Stimulated activated CD4-positive, alpha-beta T cell treated with anti-CD3 and anti-CD28 coated beads, Interleukin-1b, Interleukin-23, amount 100 ng/mL, for 4 hours (primary cell): ENCODE measurements at places on chromosomes 4 and X.

- DNase-seq = no peak
These were observed 230.0 kb downstream of the CCSER1 start for GRCh38 chr4:90357117-90357710.

DNA sequence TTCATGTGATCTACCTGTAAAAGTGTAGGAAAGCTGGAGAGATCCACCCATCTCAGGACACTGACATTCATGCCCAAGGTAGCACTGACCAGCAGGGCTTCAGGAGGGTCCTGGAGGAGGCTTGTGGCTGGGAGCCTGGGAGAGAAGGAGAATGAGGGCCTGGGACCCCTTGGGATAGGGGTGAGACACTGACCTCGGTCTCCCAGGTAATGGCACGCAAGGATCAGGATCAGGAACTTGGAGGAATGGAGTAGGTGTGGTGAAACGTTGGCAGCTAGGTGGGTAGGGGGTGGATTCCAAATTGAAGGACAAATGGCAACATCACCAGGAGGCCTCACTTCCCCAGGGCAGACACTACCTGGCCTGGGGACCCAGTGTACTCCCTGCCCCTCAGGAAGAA, 12.4 kb upstream of the RGS12 start:
- no peak for DNase-seq

GRCh38 chrX:40278340-40279090, 180.8 kb upstream of the BCOR start:
- no peak for DNase-seq

DNA sequence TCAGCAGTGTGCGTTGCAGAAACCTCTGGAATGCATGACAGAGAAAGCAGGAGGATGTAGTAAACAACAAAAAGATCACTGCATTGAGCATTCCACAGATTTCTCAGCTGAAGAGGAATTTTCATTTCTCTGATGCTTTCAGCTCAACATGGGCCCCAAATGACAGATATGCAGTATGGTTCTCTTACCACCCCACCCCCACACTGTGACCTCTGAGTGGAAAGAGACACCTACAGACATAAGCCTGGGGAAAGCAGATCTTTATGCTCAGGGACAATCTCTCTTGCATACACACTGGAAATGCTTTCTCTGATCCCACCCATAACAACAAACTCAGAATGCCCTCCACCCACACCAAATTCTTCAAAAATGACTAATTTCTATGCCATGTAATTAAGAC, 983.7 kb upstream of the LCORL start:
- no peak for DNase-seq

DNA sequence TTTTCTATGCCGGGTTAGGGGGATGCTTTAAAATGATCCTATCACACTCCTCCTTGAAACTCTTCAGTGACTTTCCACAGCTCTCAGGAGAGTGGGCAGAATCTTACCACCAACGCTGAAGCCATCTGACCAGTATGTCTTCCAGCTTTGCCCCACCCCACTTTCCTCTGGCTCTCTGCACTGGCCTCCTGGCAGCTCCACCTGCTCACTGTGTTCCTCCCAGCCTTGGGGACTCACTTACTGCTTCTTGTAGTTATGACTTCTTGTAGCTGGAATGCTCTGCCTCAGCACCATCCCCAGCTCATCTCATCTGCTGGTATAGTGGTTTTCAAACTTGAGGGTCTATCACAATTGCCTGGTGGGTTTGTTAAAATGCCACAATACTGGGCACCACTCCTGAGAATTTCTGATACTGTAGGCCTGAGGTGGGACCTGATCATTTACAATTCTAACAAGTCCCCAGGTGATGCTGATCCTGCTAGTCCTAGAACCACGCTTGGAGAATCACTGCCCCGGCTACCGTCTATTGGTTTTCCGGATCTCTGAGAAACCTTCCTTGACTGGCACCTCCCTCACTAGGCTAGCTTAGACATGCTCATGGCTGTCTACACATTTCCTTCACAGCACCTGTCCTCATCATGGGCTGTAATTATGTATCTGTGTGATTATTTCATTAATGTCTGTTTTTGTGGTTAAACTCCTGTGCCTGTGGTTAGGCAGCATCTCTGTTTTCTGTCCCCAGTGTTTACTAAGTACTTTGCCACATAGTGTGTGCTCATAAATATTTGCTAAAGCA, 152.2 kb downstream of the MGST2 start:
- DNase-seq = no peak

GRCh38 chr4:159446266-159446976, 343.5 kb downstream of the RAPGEF2 start:
- DNase-seq = no peak

- DNase-seq = no peak
These were observed 71.2 kb downstream of the SLC10A7 start for GRCh38 chr4:146450524-146450923.

DNA sequence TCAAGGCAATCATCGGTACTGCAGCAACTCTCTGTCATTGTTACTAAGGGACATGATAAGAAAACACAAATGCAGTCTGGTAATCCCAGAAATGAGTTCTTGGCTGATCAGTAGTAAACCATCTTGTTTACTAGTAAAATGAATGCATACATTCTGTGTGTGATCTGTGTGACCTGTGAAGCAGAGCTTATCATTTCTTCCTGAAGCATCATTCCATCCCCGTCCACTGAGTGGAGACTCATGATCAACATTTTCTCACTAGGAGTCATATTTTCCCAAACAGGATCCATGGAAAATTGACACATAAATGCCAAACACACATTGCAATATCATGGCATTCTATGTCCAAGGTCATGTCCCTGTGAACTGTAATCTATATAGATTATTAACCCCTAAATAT, 226.1 kb downstream of the ANKRD50 start:
- no peak for DNase-seq

- no peak for DNase-seq
These were observed 19.0 kb downstream of the IGSF1 start for GRCh38 chrX:131270080-131270479.

- DNase-seq = no peak
These were observed 12.8 kb upstream of the GUCY1B1 start for GRCh38 chr4:155745984-155746383.
